HFF-Myc (cell line): ENCODE measurements at places on chromosomes 2 and 18.

- no peak for DNase-seq
Observed at GRCh38 chr2:70083344-70084156, 3.7 kb upstream of the PCBP1 start.

DNA sequence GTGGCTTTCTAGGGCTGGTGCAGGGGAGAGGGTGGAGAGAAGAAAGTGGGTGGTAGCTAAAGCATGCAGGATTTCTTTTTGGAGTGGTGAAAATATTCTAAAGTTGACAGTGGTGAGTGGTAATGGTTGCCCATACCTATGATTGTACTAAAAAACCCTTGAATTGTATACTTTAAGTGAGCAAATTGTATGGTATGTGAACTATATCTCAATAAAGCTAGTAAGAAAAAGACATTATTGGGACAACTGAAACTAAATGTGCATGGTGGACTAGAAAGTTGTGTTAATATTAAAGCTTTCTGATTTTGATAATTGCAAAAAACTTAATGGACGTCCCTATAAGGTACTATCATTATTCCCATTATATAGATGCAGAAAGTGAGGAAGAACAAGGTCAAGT is 50.3 kb downstream of the SMAD7 start:
- DNase-seq = no peak

DNA sequence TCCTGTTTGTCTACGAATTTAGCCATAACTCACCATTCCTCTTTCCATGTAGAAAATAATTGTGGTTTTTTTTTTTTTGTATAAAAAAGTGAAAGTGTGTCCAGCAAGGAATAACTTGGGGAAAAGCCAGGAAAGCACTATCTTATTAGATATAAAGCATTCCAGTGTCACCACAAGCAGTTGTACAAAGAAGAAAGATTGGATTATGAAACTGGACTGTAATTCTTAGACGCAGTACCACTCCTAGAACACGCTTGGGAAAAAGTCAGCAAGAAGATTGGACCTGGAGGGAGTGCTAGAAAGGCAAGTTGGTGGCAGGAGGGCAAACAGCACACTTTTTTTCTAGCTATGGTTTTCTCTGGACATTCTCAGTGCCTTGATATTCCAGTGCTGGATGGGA is 186.7 kb downstream of the PARD3B start:
- DNase-seq = no peak

- no peak for DNase-seq
Observed at GRCh38 chr18:80105369-80106167, 3.5 kb upstream of the ADNP2 start.

- DNase-seq = no peak
Observed at GRCh38 chr18:46621871-46622270, 35.1 kb downstream of the LOXHD1 start.

GRCh38 chr2:201234663-201235135 is 25.6 kb upstream of the CASP8 start:
- DNase-seq = no peak

- no peak for DNase-seq
Observed at GRCh38 chr2:47803363-47803762, 20.4 kb downstream of the MSH6 start.

DNA sequence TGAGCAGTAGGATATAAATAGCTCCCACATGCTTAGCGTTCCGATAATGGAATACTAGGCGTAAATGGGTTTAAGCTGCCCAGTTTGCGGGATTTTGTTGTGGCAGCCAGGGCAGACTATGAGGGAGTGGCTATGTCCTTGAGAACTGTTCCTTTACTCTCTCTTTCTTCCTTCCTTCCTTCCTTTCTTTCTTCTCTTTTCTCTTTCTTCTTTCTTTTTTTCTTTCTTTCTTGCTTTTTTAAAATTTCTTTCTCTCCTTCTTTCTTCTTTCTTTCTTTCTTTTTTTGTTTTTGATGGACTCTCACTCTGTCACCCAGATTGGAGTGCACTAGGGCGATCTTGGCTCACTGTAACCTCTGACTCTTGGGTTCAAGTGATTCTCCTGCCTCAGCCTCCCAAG is 9.1 kb upstream of the PRELID3A start:
- DNase-seq = no peak

DNA sequence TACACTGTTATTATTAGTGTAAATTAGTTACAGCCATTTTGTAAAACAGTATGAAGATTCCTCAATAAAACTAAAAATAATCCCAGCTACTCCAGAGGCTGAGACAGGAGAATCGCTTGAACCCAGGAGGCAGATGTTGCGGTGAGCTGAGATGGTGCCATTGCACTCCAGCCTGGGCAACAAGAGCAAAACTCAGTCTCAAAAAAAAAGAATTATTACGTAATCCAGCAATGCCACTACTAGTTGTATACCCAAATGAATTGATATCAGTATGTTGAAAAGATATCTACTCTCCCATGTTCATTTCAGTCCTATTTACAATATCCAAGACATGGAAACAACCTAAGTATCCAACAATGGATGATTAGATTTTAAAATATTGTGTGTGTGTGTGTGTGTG is 313.6 kb downstream of the EPHA4 start:
- no peak for DNase-seq

GRCh38 chr2:227906991-227907390 is 35.6 kb downstream of the DAW1 start:
- DNase-seq = no peak

DNA sequence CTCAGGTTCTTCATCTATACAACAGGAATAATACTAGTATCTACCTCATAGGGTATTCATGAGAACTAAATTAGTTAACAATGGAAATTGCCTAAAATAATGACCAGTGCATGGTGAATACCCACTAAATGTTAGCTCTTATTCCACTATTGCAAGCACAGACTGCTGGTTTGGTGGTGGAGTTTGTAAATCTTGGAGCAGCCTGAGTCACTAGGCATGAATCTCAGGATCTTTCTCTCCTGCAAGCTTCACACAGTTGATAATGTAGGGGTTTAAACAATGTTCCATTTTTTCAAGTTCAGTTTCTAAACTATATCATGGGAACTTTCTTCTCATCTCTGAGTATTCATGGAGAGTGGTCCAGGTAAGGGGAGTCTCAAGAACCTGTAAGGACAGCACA is 84.0 kb downstream of the OSR1 start:
- no peak for DNase-seq

- DNase-seq = no peak
Observed at GRCh38 chr2:21607572-21607971, 483.8 kb downstream of the TDRD15 start.
